Mesothelial cell of epicardium (in vitro differentiated cells): ENCODE measurements at places on chromosomes 12 and 14. TPM values are rescaled to one million over a fixed set of nuclear protein-coding genes. Genes with fewer than 3 reads are reported as not detected.
A peak's percentile ranks its signal among the peaks of the same experiment; 100 is the strongest.

SRP54 gene
- 56.7 to 61.2 TPM (median 61.0 TPM) in 3 replicates for total RNA-seq

C14orf119 gene
- 43.2 to 48.5 TPM (median 45.6 TPM) in 3 replicates for total RNA-seq

AKAP3 gene
- 1.0 to 1.6 TPM (median 1.5 TPM) in 3 replicates for total RNA-seq

KRT3 gene
- total RNA-seq: 0.50 to 0.78 TPM (median 0.75 TPM) in 3 replicates

SLC8A3 gene
- 0.22 to 0.27 TPM (median 0.23 TPM) in 3 replicates for total RNA-seq

SDSL gene
- 9.5 to 12.9 TPM (median 11.6 TPM) in 3 replicates for total RNA-seq

REM2 gene
- 2.6 to 3.0 TPM (median 3.0 TPM) in 3 replicates for total RNA-seq

CCDC175 gene
- 0.16 TPM in 1 of 3 replicates, not detected in the others for total RNA-seq

HOXC10 gene
- total RNA-seq: 0.95 to 0.97 TPM (median 0.96 TPM) in 3 replicates

MGAT4C gene
- 1.4 to 1.8 TPM (median 1.6 TPM) in 3 replicates for total RNA-seq

TPPP2 gene
- total RNA-seq: 0.47 to 0.58 TPM in 2 of 3 replicates, not detected in the other

AKAP5 gene
- total RNA-seq: 2.0 to 2.1 TPM (median 2.1 TPM) in 3 replicates

MORN3 gene
- total RNA-seq: 0.69 to 1.2 TPM (median 0.99 TPM) in 3 replicates

WNT5B gene
- total RNA-seq: 54.4 to 58.3 TPM (median 56.2 TPM) in 3 replicates

DNA sequence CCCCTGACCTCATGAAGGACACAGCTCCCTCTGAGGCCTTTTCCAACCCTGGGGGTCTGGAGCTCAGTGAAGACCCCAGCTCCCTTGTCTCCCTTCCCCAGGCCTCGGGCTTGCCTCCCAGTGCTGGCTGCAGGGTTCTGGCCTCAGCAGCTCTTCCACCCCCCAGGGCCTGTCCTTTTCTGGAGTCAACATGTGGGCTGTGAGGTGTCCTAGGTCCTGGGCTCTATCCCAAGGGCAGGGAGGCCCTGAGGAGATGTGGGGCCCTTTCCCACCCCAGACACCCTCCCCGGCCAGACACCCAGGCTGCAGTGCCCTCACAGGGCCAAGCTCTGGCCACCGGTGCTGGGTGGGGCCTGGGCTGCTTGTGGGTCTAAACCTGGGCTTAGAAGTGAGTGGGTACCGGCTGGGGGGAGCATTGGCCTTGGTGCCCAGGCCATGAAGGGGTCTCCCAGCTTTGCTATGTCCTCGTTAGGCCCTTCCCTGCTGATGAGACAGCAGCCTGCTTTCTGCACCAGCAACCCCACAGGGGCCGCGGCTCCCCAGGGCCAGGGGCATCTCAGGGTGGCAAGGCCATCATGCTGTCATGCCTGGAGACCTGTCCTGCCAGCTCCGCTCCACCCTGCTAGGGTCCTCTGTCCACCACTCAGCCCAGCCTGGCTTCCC is 2.7 kb upstream of the CRIP2 start:
- DNase-seq: no peak

- no peak for DNase-seq
Observed at GRCh38 chr14:72567226-72567625, 326.7 kb downstream of the DPF3 start.

- DNase-seq: no peak
Observed at GRCh38 chr12:114834621-114835020, 150.6 kb upstream of the TBX3 start.

- DNase-seq: no peak
Observed at GRCh38 chr14:49857427-49858003, 4.9 kb upstream of the NEMF start.

- DNase-seq: no peak
Observed at GRCh38 chr12:47823422-47824086, 3.9 kb upstream of the HDAC7 start.

DNA sequence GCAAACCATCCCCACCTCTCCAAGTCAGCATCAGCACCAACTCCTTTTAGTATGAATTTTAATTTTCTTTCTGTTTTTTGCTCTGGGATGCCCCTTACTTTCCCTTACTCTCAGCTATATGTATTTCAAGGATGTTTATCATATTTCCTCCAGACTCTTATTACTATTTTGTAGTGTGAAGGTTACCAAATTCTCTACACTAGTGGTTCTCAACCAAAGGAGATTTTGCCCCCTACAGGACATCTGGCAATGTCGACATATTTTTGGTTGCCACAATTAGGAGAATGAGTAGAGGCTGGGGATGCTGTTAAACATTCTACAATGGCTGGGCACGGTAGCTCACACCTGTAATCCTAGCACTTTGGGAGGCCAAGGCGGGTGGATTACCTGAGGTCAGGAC is 29.1 kb upstream of the SOS2 start:
- no peak for DNase-seq

DNA sequence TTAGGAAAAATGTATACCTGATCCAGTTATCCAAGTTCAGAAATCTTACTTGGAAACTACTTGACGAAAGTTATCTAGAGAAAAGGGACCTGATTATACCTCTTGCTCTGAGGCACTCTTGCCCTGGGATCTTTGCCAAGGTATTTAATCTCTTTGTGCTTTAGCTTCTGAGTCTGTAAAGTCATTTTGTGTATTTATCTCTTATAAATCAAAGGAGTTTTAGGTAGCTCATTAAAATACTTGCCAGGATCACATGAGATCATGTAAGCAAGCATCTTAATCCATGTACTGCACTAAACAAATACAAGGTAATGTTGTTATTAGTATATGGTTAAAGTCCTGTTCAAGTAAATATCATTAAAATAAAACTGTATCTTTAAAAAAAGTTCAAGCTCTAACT is 147.5 kb downstream of the IPO8 start:
- no peak for DNase-seq

DNA sequence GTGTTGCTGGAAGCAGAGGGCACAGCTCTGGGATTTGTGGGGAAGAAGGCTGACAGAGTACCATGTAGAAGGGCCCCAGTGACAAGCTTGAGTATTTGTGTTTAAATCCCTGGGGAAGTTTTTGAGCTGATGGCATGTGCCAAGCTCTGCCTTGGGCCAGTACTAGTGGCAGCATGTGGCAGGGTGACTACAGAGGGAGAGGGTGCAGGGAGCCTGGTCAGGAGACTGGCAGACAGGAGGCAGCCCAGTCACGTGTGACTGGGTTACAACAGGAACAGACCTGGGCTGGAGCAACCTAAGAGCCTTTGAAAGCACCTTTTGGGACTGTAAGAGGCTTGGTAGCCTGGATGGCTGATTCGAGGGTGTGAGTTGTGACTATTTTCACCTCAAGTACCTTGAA is 112.1 kb downstream of the TSPAN9 start:
- no peak for DNase-seq

DNA sequence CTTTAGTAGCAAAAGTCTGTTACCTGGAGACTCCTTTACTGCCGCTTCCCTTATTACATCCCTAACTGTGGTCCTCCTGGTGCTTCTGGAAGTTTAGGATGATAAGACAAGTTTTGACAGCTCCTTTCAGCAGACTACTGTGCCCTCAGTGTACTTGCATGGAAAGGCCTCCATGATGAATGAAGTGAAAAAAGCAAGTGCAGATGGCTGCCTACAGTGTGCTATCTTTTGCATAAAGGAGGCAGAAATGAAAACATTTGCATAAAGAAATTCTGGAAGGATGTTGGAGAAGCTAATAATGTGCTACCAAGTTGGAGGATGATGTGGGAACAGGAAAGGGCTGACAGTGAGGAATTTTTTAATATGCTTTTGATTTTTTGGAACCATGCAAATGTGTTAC is 4.5 kb downstream of the TCTN2 start:
- DNase-seq: no peak

- DNase-seq: no peak
Observed at GRCh38 chr14:75053396-75054291, 2.4 kb upstream of the MLH3 start.

- no peak for DNase-seq
Observed at GRCh38 chr12:1912580-1913376, 5.7 kb downstream of the CACNA2D4 start.

DNA sequence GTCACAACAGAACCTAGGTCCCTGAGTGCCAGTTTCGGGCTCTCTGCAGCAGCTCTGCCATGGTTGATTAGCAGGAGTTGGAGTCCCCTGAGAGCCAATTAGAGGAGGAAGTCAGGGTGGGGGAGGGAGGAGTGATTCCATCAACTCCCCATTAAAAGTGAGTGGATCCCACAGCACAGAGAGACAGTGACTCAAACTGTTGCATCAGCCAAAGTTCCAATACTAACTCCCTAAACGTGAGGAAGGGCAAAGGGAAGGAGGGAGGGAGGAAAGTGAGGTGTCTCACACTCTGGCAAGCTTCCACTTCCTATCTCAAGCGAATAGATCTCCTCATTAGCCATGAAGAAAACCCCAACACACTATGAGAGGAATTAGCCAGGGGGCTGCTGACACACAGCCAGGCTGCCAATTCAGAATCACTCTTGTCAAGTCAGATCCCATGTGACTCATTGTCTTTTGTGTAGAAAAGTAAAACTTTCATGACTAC is 23.6 kb downstream of the OR11H4 start:
- DNase-seq: no peak

- no peak for DNase-seq
Observed at GRCh38 chr14:80475074-80475473, 263.8 kb upstream of the DIO2 start.

GRCh38 chr14:74038020-74038859 is 19.1 kb downstream of the BBOF1 start:
- DNase-seq: no peak

DNA sequence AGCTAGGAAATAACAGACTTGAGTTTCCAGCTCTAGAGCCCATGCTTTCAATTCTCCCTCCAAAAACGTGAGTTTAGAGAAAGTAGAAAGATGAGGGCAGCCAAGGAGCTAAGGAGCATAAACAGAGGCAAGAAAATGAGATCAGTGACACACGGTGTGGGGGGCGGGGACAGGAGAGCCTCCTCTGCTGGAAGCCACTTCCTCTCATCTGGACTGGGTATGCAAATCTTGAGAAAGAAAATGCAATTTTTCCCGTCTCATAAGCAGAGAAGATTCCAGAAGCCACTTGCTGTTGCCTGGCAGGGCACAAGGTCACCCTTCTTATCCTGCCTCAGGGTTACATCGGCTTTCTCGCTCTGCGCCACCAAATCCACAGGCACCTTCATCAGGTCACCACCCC is 6.0 kb downstream of the OR10P1 start:
- no peak for DNase-seq

DNA sequence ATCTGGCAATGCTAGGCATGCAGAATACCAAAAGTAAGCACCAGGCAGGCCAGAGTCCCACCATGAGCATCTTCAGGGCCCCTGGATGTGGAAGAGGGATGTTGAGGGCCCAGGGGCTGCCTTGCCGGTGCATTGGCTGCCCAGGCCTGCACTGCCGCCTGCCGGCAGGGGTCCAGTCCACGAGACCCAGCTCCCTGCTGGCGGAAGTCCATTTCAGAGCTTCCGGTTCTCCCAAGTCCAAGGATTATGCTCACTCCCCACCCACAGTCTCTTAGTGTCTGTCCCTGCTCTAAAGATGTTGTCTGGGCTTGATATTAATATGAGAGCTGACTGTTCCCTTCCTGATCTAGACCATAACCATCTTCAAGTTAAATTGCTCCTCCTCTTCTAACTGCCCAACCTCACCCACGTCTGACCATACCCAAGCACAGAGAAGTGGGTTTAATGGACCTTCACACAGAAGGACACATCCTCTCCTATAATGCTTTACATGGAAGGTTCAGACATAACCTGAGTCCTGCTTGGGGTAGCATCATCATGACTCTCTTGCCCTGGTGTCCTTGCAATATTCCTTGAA is 117.4 kb downstream of the DAD1 start:
- peak; percentile 48 for DNase-seq

DNA sequence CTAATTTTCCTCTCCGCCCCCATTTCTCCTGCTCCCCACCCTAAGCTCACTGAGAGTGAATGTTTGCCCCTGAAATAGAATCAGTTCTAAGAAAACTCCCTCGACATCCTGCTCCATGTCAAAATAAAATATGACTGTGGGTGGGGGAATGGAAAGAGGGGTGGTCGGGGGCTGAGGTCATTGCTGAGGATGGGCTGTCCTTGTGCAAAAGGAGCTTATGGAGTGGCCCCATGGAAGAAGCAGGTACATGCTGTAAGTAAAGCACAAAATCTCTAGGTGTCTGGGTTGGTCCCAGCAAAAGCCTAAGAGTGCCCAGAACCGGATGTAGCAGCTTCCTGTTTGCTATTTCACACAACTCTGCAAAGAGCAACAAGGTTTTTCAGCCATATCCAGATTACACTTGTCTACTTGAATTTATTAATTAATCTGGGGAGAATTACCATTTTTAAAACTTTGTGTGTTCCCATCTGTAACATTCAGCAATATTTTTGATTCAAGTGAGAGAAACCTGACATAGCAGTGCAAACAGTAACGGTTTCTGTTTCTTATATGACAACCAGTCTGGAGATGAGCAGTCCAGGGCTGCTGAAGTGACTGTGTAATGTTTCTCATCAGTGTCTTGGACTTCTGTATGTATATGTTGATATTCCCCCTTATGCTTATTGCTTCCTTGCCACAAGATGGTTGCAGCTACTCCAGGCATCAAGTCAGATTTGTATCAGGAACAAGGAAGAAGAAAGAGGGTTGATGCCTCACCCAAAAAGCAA is 40.4 kb upstream of the GZMB start:
- DNase-seq: no peak

GRCh38 chr12:107144441-107144840 is 51.1 kb upstream of the CRY1 start:
- DNase-seq: no peak

GRCh38 chr12:101698800-101699347 is 1.4 kb downstream of the CHPT1 start:
- DNase-seq: no peak

DNA sequence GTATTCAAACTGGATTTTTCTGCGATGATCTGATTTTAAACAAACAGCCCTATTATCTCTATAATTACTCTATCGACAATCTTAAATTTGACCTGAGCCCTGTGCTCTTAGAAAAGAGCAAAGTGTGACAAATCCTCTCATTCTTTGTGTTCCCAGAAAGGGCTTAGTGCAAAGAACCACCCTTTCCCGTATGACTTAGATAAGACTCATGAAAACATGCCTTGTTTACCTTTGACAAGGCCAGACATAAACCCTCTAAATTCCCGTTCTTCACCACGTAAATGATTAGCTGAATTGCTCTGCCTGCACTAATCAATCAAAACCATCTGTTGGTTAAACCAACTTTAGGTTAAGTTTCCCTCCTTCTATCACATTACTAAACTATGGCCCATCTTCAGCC is 285.7 kb upstream of the SEL1L start:
- no peak for DNase-seq

- no peak for DNase-seq
Observed at GRCh38 chr12:130506844-130507243, 169.2 kb downstream of the PIWIL1 start.

GRCh38 chr12:102436867-102437266 is 43.5 kb downstream of the IGF1 start:
- no peak for DNase-seq

GRCh38 chr12:93176165-93176564 is 201.6 kb upstream of the NUDT4 start:
- no peak for DNase-seq

- no peak for DNase-seq
Observed at GRCh38 chr12:112466011-112466422, 47.3 kb downstream of the PTPN11 start.
